ENCODE measurements at places on chromosomes 7 and 10. TPM values are rescaled to one million over a fixed set of nuclear protein-coding genes. Genes with fewer than 3 reads are reported as not detected.

HYAL4 gene
- total RNA-seq = 0.21 TPM

GRCh38 chr7:88928276-88928675 lies 132.7 kb upstream of the TEX47 start:
- no peak overlapping the region for H3K27ac ChIP-seq
- no peaks in the 10 kb centered on the region for H3K4me1 ChIP-seq
- H3K36me3 ChIP-seq = no peaks in the 10 kb centered on the region
- no peak for DNase-seq
- H3K27me3 ChIP-seq = no peaks in the 10 kb centered on the region
- no peak overlapping the region for H3K4me3 ChIP-seq

GRCh38 chr10:48365668-48366067 lies 59.2 kb downstream of the MAPK8 start:
- DNase-seq = no peak
- H3K27me3 ChIP-seq = no peaks in the 10 kb centered on the region
- H3K36me3 ChIP-seq = no peaks in the 10 kb centered on the region
- no peak overlapping the region for H3K27ac ChIP-seq

- H3K27me3 ChIP-seq = no peaks in the 10 kb centered on the region
- no peak for DNase-seq
- no peaks in the 10 kb centered on the region for H3K4me1 ChIP-seq
- H3K36me3 ChIP-seq = no peaks in the 10 kb centered on the region
These were observed 27.1 kb downstream of the PCGF5 start for GRCh38 chr10:91247360-91248111.

- peaks cover 49% of the 10 kb centered on the region for H3K4me1 ChIP-seq
- DNase-seq = no peak
- no peak overlapping the region for H3K4me3 ChIP-seq
- no peak overlapping the region for H3K27ac ChIP-seq
- H3K36me3 ChIP-seq = peaks cover 4% of the 10 kb centered on the region
- peaks cover 72% of the 10 kb centered on the region for H3K27me3 ChIP-seq
These were observed 128.9 kb downstream of the CELF2 start for GRCh38 chr10:11146402-11147171.

DNA sequence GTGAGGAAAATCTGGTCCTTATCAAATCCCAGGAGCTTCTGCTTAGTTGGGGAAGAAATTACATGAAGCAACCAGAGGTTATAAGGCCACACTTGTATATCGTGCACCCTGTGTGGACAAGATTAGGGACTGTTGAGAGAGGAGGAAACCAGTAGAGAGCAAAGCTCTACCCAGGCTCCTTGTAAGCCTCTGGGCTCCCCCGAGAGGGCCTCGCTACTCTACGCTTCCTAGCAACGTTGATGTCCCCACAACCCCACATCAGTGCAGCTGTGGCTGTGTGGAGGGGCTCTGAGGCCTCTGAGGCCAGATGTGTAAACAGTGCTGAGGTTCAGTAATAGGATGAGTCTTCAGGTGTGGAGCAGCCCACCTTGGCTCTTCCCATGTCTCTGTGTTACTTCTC lies 16.0 kb downstream of the HIF1AN start:
- no peaks in the 10 kb centered on the region for H3K27me3 ChIP-seq
- no peak overlapping the region for H3K27ac ChIP-seq
- H3K4me3 ChIP-seq = no peak overlapping the region
- peaks cover 4% of the 10 kb centered on the region for H3K4me1 ChIP-seq
- DNase-seq = no peak

DNA sequence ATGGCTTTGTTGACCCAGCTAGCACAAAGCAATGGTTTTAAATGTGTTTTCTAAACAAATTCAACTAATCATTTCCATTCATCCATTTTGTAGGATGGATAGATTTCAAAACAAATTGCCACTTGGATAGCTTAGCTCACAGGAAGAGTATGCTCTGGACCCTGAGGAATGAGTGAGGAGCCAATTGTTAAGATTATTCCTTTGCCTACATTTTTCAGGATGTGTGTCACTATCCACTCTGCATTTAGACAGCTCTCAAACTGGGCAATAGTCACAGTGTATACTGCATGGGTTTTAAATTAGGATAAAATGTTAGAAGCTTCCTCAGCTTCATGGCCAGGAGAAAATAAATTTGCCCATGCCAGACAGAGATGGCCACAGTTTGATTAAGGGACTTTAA lies 605.6 kb upstream of the TEX47 start:
- peaks cover 4% of the 10 kb centered on the region for H3K4me1 ChIP-seq
- H3K36me3 ChIP-seq = no peaks in the 10 kb centered on the region
- DNase-seq = no peak
- no peak overlapping the region for H3K27ac ChIP-seq
- no peak overlapping the region for H3K4me3 ChIP-seq

GHRHR gene
- total RNA-seq = not detected

DNA sequence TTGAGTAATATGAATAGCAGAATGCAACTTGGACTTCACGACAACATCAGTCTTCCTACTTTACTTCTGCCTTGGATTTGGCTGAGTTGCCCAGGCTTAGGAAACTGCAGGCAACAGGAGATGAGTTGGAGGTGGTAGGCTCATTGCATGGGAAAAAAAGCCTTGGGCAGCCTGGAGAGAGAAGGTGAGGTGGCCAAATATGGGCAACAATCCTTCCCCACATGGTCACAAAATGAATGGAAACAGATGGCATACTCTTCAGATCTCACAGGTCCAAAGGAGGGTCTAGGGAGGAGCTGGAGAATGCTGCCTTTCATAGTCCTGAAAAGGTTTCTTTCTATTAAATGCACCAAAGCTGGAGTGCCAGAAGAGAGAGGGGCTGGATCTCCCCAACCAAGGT lies 128.6 kb upstream of the AOAH start:
- H3K4me3 ChIP-seq = no peak overlapping the region
- no peak overlapping the region for H3K27ac ChIP-seq
- no peaks in the 10 kb centered on the region for H3K4me1 ChIP-seq
- peaks cover 7% of the 10 kb centered on the region for H3K36me3 ChIP-seq

COL17A1 gene
- 94.1 TPM for total RNA-seq

DNA sequence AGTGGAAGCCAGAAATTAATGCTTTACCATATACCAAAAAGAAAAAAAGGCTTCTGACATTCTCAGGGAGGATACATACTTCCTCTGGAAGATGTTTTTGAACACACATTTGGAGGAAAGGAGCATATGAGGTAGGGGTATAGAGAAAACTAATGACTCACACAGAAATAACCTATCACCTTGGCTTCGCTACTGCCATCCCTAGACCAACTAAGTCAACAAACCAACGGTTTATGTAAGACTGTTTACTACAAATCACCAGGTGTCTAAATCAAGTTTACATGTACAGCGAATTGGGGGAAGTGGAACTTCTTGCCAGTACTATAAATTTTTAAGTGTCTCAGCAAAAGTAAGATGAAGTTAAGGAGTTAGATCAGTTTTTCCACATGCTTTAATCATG lies 96.9 kb downstream of the NT5C2 start:
- no peaks in the 10 kb centered on the region for H3K27me3 ChIP-seq
- H3K4me1 ChIP-seq = no peaks in the 10 kb centered on the region
- H3K4me3 ChIP-seq = no peak overlapping the region
- H3K27ac ChIP-seq = no peak overlapping the region
- no peak for DNase-seq
- H3K36me3 ChIP-seq = peaks cover 32% of the 10 kb centered on the region

NPY4R gene
- 0.24 TPM for total RNA-seq

GRCh38 chr10:46995234-46995633 lies 84.0 kb downstream of the PTPN20 start:
- no peak for DNase-seq
- peaks cover 4% of the 10 kb centered on the region for H3K4me1 ChIP-seq
- H3K27ac ChIP-seq = no peak overlapping the region
- peaks cover 3% of the 10 kb centered on the region for H3K27me3 ChIP-seq
- H3K4me3 ChIP-seq = no peak overlapping the region
- H3K36me3 ChIP-seq = no peaks in the 10 kb centered on the region

DNA sequence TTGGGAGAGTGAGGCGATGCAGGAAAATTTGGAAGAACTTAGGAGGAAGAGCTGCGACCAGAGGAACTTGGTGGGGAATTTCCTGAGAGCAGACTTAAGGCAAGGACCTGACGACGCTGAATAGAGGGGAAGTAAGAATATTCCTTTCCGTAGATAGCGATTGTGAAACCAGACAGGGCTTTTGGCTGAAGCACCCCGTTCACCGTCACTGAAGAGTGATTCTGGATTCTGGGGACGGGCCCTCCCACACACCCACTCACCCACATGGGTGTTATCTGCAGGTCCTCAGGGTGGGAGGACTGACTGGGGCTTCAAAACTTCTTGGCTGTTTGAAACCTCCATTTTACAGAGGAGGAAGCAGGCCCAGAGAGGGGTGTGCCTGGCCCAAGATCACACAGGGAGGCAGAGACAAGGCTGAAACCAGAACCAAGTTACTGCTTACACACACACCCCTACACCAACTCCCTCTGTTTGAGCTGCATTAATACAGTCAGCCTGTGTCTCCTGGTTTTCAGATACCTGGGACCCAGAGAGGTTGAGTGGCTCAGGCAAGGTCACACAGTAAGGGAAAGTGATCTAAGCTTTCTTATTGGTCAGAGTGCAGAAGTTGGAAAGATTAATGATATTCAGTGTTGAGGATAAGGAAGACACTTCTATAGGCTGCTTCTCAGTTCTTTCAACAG lies 37.2 kb upstream of the CDH23 start:
- H3K27ac ChIP-seq = no peak overlapping the region
- no peak for DNase-seq
- H3K27me3 ChIP-seq = no peaks in the 10 kb centered on the region
- peaks cover 9% of the 10 kb centered on the region for H3K4me1 ChIP-seq
- no peak overlapping the region for H3K4me3 ChIP-seq

FLNC gene
- total RNA-seq = 54.0 TPM

TRRAP gene
- total RNA-seq = 45.0 TPM

RSBN1L gene
- 16.3 TPM for total RNA-seq
